Neuronal stem cell (in vitro differentiated cells): ENCODE measurements at places on chromosomes 2 and 18.

DNA sequence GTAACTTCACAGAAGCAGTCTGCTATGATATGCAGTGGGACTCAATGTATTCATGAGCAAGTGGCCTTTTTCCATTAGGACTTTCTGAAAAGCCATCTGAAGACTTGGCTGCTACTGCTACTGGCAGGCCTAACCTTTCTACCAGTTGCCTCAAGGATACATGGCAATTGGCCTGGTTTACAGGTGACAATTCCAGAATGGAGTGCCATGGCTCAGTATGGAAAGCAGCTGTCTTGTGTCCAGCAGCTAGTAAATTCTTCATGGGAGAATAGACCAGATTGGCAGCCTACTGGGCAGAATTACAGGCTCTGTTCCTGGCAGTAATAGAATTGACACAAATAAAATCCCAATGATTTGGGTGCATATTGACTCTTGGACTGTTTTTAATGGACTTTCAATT, 12.6 kb upstream of the TMX3 start:
- no peaks in the 10 kb centered on the region for H3K27me3 ChIP-seq
- H3K27ac ChIP-seq, result no peak overlapping the region
- H3K36me3 ChIP-seq, result no peaks in the 10 kb centered on the region
- no peak overlapping the region for H3K4me3 ChIP-seq

- no peak overlapping the region for H3K27ac ChIP-seq
- no peak for DNase-seq
Measured at GRCh38 chr2:100865816-100866460, 46.0 kb downstream of the NPAS2 start.

- no peak overlapping the region for H3K27ac ChIP-seq
- no peaks in the 10 kb centered on the region for H3K27me3 ChIP-seq
- DNase-seq, result no peak
Measured at GRCh38 chr18:49621717-49622351, 60.0 kb downstream of the LIPG start.

DNA sequence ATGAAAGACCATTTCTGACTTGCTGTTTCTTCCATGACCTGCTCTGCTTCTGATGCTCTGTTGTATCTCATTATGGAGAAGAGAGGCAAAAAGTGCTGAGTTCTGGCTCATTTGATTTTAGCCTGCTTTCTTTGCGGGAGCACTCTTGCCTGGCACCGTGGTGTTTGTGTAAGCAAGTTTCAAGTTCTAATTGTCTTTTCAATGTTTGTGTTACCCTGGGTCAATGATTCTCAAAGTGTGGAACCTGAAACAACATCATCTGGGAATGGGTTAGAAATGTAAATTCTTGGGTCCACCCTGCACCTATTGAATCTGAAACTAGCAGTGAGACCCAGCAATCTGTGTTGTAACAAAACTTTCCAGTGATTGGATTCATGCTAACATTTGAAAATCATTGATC, 85.5 kb upstream of the STON1 start:
- no peak overlapping the region for H3K27ac ChIP-seq
- no peak overlapping the region for H3K4me3 ChIP-seq
- H3K36me3 ChIP-seq, result no peaks in the 10 kb centered on the region
- no peaks in the 10 kb centered on the region for H3K27me3 ChIP-seq
- peaks cover 4% of the 10 kb centered on the region for H3K4me1 ChIP-seq

- no peaks in the 10 kb centered on the region for H3K36me3 ChIP-seq
- no peaks in the 10 kb centered on the region for H3K27me3 ChIP-seq
- H3K4me3 ChIP-seq, result no peak overlapping the region
- peak; percentile 53 for DNase-seq
- H3K27ac ChIP-seq, result peak overlapping the region; percentile 56
Measured at GRCh38 chr18:58805467-58806187, 59.0 kb upstream of the ZNF532 start.
